ENCODE measurements at places on chromosomes 5 and 9.

- no peak for DNase-seq
Observed at GRCh38 chr5:177367981-177368868, 10.5 kb downstream of the RGS14 start.

- DNase-seq: no peak
Observed at GRCh38 chr5:124737651-124738050, 8.8 kb downstream of the ZNF608 start.

DNA sequence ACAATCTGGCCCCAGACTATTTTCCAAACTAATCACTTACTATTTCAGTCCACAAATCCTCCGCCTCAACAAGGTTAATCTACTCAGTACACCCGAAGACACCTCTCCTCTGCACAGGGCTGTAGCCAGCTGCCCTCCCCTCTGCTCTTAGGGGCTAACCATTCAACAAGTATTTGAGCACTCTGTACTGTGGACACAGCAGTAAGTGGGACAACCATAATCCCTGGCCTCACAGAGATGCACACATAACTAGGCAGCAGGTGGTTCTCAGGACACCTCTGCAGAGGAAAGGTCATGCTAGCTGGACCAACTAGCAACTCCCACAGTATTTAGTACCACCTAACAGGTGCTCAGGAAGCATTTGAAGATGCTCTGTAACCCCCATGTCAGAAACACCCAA lies 5.5 kb downstream of the CAMSAP1 start:
- DNase-seq: no peak

GRCh38 chr5:22757776-22758175 lies 95.4 kb downstream of the CDH12 start:
- DNase-seq: no peak

DNA sequence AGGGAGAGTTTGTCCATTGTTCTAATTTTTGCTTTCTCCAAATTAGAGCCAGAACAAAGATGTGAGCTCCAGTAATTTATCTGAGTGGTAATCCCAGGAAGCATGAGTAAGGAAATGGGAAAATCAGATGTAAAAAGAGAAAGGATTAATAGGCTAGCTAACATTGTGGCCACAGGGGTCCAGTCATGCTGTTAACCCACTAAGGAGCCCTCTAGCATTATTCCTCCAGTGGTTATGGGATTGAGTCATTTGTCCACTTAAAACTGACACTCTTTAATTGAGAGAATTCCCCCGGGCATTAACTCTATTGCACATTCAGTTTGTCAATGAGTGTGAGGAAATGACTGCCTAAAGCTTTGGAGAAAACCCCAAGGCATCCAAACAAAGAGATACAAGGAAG lies 700.3 kb upstream of the TYRP1 start:
- DNase-seq: no peak

GRCh38 chr9:113278840-113279239 lies 3.4 kb downstream of the PRPF4 start:
- no peak for DNase-seq

GRCh38 chr9:125176636-125177035 lies 13.0 kb downstream of the PPP6C start:
- no peak for DNase-seq

Data from stimulated activated CD4-positive, alpha-beta T cell treated with anti-CD3 and anti-CD28 coated beads, TNF-alpha, amount 100 ng/mL, for 1 hour (primary cell).